Placental epithelial cell (primary cell): ENCODE measurements at places on chromosomes 12 and 14. TPM values are rescaled to one million over a fixed set of nuclear protein-coding genes. Genes with fewer than 3 reads are reported as not detected.

The MMP14 gene
- total RNA-seq = 92.7 and 162 TPM in 2 replicates

The SPIC gene
- not detected in 2 replicates for total RNA-seq

The FGD4 gene
- 72.7 and 89.9 TPM in 2 replicates for total RNA-seq

The SIRT4 gene
- 0.98 and 3.5 TPM in 2 replicates for total RNA-seq

The DPY19L2 gene
- 4.1 and 4.7 TPM in 2 replicates for total RNA-seq
